ENCODE measurements at places on chromosomes 16 and 17.

GRCh38 chr17:77635176-77635575 lies 323.3 kb upstream of the TNRC6C start:
- DNase-seq = no peak

DNA sequence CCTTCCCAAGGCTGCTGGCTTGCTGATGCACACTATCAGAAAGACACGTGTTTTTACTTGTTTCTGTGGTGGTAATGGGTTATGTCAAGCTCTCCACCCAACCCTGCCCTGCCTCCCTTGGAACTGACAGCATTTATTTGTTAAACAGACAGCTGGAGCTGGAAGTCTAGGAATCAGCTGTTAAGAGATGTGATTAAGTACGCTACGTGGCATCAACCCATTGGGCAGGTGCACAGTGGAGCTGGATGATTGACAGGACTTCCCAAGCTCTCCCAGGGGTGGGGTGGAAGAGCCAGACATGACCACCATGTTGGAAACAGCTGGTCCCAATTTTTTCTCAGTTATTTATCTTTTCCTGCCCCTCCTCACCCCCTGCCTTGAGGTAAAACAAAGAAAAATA lies 49.4 kb downstream of the ADAMTS18 start:
- no peak for DNase-seq

DNA sequence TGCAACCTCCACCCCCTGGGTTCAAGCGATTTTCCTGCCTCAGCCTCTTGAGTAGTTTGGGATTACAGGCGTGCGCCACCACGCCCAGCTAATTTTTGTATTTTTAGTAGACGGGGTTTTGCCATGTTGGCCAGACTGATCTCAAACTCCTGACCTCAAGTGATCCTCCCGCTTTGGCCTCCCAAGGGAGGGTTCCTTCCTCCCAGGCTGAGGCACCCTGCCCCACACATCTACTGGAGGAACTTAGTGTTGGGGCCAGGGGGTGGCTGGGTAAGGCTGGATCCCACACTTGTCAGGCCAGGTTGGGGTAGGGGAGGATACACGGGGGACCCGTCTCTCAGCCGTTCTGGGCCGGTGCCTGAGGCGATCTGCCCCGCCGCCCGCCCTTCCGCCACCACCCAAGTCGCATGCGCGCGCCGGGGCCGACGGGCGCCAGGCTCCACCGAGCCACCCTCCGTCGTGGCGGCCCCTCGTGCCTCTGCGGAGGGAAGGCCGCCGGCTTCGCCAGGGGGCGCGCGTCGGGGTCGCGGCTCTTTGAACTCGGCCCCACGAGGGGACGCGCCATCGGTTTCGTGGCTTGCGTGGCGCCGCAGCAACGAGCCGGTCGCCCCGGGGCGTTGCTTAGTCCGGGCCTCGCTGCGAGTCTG lies 15.9 kb downstream of the GRB7 start:
- DNase-seq = peak; percentile 91

DNA sequence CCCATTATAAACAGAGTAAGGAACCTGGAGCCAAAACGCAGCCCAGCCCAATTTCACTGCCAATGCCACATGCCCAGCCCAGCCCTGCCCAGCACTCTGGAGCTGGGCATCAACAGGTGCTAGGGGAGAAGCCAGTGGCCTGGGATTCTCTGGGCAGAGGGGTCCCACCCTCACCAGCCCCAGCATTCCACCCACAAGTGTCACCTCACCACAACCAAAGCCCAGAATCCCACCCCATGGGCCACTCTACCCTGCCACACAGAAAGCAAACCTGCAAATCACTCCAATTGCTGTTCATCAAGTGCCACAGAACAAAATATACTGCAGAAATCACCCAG lies 102.5 kb upstream of the CDH5 start:
- no peak for DNase-seq

- no peak for DNase-seq
Observed at GRCh38 chr16:75810342-75810741, 84.1 kb upstream of the CPHXL start.

GRCh38 chr17:76878568-76878967 lies 10.4 kb downstream of the MGAT5B start:
- no peak for DNase-seq

DNA sequence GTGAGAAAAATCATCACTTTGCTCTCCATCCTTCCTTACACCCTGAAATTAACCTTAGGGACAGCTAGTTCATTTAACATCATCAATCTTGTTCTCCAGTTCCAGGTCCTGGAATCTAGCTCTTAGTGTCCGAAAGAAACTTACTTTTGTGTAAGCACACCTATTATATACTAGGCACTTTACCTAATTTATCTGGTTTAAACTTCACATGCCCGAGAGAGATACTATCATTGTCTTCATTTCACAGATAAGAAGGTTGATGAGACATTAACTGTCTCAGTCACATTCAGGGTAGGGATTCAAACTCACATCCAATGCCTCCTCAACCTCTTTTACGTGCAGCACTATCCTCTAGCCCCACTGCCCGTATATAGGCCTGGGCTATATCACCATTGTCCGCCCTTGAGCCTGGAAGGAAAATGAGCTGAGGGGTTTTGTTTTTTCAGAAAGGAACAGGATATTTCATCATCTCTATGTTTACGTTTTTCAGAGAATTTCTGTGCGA lies 501 bp upstream of the AP2B1 start:
- DNase-seq = no peak

GRCh38 chr16:72508191-72508590 lies 336.2 kb upstream of the PMFBP1 start:
- DNase-seq = no peak

GRCh38 chr16:66701516-66701915 lies 5.0 kb upstream of the CMTM4 start:
- DNase-seq = no peak

DNA sequence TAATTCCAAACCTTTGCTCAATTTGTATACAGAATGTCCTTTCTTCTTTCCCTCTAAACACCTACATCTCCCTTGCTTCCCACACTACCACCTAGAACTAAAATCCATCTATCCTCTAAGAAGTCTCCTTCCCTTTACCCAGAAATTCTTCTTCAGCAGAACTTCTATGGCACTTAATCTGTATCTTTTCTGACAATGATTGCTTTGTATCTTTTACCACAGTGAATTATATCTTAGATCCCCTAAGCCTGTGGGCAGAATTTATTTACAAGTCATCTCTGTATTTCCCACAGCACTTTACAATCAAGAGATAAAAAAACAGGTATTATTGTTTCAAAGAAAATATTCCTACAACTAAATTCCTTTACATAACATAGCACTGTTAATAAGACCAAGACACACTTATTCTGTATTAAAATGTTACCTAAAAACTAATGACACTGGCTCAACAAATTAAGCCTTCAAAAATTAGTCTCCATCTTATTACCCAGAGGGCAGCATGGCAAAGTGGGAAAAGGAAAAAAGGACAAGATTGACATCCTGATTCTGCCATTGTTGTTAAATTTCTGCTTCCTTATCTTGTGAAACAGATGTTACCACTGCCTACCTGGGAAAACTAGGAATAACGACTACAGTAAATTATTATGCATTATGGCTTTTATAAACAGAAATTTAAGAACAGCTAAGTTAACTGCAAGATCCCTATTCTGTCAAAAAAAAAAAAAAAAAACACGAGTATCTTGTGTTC lies 42.8 kb downstream of the KANSL1 start:
- no peak for DNase-seq

DNA sequence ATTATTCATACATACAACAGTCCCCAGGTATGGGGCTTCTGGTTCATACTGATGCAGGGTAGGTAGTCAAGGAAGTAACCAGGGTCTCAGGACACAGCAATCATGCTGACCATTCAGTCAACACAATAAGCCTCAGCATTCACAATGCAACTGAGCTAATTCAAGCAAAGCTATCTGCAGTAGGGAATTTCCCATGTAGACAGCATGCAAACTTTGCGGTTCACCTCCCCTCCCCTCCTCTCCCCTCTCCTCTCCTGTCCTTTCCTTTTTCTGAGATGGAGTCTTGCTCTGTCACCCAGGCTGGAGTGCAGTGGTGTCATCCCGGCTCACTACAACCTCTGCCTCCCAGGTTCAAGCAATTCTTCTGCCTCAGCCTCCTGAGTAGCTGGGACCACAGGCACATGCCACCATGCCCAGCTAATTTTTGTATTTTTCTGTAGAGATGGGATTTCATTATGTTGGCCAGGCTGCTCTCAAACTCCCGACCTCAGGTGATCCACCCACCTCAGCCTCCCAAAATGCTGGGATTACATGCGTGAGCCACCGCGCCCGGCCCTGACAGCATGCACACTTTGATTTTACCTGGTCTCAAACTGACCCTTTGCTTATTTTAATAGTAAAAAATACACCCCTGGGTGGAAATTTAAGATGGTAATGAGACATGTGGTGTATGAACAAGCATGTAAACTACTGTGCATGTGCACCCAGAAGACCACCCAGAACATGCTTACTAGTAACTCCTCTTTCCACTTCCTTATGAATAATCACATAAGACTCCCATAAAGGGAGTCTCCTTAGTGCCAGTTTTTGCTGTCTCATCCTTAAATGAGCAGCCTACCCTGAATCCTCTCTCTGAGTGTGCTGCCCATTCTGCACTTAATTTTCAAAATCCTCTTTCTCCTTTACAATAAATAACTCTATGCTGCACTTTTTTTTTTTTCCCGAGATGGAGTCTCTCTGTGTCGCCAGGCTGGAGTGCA lies 9.3 kb upstream of the RNF135 start:
- peak; percentile 47 for DNase-seq

DNA sequence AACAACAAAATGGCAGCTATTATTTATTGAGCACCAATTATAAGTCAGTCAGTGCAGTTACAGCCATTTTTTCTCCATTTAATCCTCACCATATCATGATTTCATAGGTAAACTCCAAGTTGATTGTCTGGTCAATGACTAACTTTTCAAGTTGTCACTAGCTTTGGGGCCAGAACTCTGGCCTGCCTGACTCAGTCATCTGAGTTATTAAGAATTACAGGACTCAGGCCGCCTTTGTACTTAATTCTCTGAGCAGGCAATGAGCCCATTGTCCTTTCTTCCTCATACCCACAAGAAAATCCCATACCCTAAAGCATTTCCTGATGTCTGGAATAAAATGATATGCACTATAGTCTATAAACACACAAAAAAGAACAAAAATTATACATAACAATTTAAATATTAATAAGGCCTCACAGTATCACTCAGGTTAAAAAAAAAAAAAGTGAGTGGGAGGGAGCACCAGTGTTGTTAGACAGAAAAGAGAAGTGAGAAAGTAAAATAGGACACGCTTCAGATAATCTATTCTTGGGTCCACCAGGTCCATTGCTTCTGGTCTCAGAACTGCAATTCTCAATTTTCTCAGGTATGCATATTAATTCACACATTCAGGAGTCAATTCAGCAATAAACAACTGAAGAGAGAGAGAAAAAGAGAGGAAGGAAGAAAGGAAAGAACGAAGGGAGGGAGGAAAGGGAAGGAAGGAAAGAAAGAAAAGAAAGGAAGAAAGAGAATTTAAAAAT lies 70.2 kb downstream of the SPAG9 start:
- DNase-seq = no peak

GRCh38 chr16:85928401-85928820 lies 29.4 kb downstream of the IRF8 start:
- no peak for DNase-seq

DNA sequence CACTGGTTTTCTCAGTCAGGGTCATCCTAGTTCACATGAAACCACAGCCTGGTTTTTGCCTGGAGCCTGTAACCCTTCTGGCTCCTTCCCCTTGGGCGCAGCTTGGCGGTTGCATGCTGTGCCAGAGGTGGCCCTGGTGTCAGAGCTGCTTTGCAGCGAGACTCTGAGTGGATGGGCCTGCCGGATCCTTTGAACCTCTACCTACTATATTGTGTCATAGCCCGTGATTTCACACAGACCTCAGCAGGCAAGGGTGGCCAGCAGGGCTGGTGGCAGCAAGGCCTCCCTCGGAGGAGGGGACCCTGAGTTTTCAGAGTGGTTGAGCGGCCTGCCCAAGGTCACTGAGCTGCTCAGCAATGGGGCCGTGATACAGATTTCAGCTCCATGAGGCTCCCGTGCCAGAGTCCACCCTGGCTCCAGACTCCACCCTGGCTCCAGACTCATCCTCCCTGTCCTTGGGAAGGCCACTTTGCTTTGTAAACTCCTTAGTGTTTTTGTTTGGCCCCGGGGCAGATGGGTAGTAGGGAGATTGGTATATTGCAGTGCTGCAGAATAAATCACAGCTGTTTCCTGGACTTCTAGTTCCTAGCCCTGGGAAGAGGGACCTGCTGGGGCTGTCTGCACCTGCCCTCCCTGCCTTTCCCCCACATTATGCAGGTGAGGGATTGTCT lies 9.7 kb downstream of the MPRIP start:
- DNase-seq = peak; percentile 33

DNA sequence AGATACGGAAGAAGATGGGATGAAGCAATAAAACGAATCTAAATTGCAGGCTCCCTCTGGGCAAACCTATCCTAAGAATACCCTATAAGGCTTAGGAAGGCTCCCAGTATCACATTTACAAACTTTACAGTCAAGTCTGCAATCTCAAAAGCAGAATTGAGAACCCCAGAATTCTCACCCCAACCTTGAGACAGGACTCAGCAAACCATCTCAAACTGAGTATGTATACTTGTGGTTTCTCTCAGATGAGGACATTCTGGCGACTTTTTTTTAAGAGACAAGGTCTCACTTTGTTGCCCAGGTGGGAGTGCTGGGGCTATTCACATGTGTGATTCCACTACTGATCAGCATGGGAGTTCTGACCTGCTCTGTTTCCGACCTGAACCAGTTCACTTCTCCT lies 19.3 kb upstream of the ITGA2B start:
- DNase-seq = no peak

DNA sequence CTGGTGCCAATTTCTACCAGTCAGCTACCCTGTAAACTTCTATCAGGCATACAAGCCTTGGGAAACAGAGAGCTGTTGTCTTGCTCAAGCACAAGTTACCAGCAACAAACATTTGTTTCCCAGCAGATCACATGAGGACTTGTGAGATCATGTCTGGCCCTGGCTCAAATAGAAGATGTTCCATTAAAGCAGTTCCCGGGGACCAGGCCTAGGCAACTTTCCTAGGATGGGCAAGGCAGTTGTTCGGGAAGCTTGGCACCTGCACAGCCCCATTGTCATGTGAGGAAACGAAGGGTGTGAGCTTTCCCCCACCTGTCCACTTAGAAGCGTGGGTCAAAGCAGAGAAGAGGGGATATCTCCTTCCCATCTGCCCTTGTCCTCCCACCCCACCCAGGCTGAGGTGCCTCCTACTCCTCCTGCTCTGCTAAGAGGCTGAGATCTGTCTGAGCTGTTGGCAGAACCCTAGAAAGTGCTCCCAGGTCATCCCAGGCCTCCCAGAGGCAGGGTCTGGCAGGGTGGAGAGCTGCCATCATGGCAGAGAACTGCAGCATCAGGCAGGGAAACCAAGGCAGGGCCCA lies 11.2 kb upstream of the SLC47A2 start:
- DNase-seq = no peak

- no peak for DNase-seq
Observed at GRCh38 chr17:77476931-77477805, 336.4 kb downstream of the SEC14L1 start.

GRCh38 chr16:65991149-65991701 lies 375.3 kb upstream of the CDH5 start:
- peak; percentile 33 for DNase-seq

- no peak for DNase-seq
Observed at GRCh38 chr16:31186930-31187807, 7.2 kb downstream of the FUS start.

Measured in H7 (cell line).